ENCODE measurements at places on chromosomes 3 and 15. TPM values are rescaled to one million over a fixed set of nuclear protein-coding genes. Genes with fewer than 3 reads are reported as not detected.

Gene SNX33
- 13.6 TPM for polyA plus RNA-seq

Gene FGF7
- polyA plus RNA-seq, result 21.0 TPM

Gene SPESP1
- 1.5 TPM for polyA plus RNA-seq

Gene PARP3
- polyA plus RNA-seq, result 17.3 TPM

Gene QTRT2
- polyA plus RNA-seq, result 5.3 TPM

Gene CPNE9
- polyA plus RNA-seq, result 0.11 TPM

Gene BSN
- polyA plus RNA-seq, result 0.26 TPM

- H3K36me3 ChIP-seq, result no peaks in the 10 kb centered on the region
- H3K27me3 ChIP-seq, result no peaks in the 10 kb centered on the region
- H3K4me3 ChIP-seq, result no peak overlapping the region
- no peak for DNase-seq
Observed at GRCh38 chr15:99446565-99447496, 119.0 kb upstream of the MEF2A start.

GRCh38 chr3:134094491-134094890 is 64.8 kb upstream of the SLCO2A1 start:
- H3K4me3 ChIP-seq, result no peak overlapping the region
- no peaks in the 10 kb centered on the region for H3K36me3 ChIP-seq
- peaks cover 5% of the 10 kb centered on the region for H3K4me1 ChIP-seq
- no peak for DNase-seq
- no peaks in the 10 kb centered on the region for H3K27me3 ChIP-seq
- H3K27ac ChIP-seq, result no peak overlapping the region

DNA sequence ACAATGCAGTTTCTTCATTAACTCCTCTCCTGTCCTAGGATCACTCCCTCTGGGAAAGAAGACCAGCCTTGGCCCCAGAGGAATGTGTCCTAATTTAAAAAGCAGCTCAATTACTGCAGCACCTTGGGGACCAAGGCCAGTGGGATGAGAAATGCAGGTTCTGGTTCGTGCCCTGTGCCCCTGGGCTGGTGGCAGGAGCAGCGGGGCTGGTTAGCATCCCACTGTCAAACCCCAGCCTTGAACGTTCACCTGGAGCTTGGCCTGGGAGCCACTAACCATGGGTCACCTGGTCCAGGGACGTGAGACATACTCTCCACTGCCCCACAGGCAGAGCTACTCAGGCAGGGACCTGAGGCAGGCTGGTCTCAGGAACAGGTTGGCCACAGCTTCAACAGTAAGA is 8.4 kb upstream of the RTP3 start:
- H3K4me3 ChIP-seq, result no peak overlapping the region
- no peaks in the 10 kb centered on the region for H3K4me1 ChIP-seq
- DNase-seq, result no peak
- no peaks in the 10 kb centered on the region for H3K36me3 ChIP-seq
- no peak overlapping the region for H3K27ac ChIP-seq
- peaks cover 3% of the 10 kb centered on the region for H3K27me3 ChIP-seq

GRCh38 chr3:15051531-15051930 is 13.6 kb downstream of the MRPS25 start:
- no peak overlapping the region for H3K4me3 ChIP-seq
- H3K36me3 ChIP-seq, result peaks cover 41% of the 10 kb centered on the region
- peak; percentile 17 for DNase-seq
- H3K27ac ChIP-seq, result no peak overlapping the region

DNA sequence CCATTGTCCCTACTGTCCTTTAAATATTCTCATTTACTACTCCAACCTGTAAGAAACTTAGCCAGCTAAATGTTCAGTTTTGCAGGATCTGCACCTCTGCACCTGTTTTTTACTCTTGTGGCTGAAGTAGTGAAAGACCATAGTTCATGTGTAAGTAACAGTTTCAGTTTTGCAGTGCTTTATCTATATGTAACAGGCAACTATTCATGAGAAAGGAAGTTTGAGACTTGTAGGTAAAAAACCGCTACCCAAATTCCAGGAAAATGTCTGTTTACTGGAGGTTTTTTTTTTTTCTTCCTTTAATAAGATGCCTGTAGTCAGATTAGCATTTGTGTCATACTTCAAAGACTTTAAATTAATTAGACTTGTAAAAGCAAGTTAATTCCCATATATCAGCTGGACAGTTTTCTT is 25.4 kb upstream of the MBNL1 start:
- H3K27ac ChIP-seq, result no peak overlapping the region
- no peaks in the 10 kb centered on the region for H3K36me3 ChIP-seq
- no peaks in the 10 kb centered on the region for H3K27me3 ChIP-seq
- DNase-seq, result no peak

DNA sequence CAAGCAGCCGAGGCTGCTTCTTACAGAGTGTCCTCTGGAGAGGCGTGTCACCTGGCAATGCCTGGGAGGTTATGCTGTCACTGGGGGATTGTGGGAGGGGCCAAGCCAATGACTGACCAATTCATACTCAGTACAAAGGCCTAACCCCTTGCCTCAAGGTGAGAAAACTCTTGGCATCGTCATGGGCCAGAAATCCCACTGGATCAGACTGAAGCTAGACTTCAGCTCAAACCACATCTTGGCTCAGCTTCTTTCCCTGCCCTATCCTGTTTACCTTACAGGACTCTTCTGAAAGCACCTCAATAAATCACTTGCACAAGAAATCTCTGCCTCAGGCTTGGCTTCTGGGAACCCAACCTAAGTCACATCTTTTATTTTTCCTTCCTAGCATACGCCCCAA is 9.5 kb downstream of the ANAPC13 start:
- peaks cover 34% of the 10 kb centered on the region for H3K36me3 ChIP-seq
- H3K4me3 ChIP-seq, result no peak overlapping the region
- peaks cover 2% of the 10 kb centered on the region for H3K4me1 ChIP-seq

GRCh38 chr15:36856339-36856973 is 243.9 kb downstream of the MEIS2 start:
- no peak overlapping the region for H3K27ac ChIP-seq
- no peak for DNase-seq
- H3K27me3 ChIP-seq, result no peaks in the 10 kb centered on the region
- H3K4me1 ChIP-seq, result no peaks in the 10 kb centered on the region
- no peaks in the 10 kb centered on the region for H3K36me3 ChIP-seq
- H3K4me3 ChIP-seq, result no peak overlapping the region

DNA sequence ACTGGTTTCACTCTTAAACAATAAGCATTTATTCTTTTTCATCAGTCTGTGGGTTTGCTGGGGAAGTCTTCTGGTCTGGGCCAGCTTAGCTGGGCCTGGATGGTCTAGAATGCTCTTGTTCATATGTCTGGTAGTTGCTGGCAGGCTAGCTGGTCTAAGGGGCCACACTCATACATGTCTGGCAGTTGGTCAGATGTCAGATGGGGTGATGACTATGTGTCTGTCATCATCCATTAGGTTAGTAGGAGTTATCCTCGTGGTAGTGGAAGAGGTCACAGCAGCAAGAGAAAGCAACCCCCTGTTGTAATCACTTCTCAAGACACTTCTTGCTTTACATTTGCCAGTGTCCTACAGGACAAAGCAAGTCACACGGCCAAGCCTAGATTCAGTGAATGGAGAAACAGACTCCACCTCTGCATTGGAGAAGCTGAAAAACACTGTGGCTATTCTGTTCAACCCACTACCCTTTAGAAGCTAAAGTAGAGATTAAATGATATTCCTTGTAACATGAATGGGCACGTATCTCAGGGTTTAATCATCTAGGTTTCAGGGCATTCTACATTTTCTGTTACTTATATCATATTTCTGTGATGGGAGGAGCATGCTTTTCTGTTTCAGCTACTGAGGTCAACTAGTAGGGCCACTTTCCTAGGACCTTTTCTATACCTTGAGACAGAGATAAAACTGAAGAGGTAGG is 5.5 kb upstream of the ARID3B start:
- H3K4me3 ChIP-seq, result no peak overlapping the region
- H3K36me3 ChIP-seq, result no peaks in the 10 kb centered on the region
- no peaks in the 10 kb centered on the region for H3K27me3 ChIP-seq
- H3K4me1 ChIP-seq, result peaks cover 5% of the 10 kb centered on the region
- H3K27ac ChIP-seq, result no peak overlapping the region

DNA sequence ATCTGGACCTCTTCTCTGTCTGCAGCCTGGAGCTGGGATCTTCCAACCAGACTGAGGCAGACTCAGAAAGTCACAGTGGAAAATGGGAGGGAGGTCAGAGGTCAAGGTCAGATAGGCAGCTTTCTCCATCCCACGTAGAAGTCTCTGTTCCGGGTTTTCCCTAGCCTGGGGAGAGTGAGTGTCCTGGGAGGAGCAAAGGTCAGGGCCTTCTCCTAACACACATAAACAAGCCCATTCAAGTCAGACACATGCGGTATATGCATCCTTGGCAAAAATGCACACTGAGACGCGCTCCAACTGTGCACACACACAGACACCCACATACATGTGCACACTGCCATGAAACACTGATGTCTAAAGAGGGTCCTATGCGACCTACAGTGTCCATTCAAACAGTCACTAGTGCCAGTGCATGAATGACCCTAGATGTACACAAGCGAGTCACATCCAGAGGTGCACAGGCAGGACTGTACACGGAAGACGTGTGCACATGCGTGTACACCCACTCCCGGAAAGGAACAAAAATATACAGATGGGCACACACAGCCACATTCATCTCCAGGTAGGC is 681 bp downstream of the TWF2 start:
- H3K27me3 ChIP-seq, result no peaks in the 10 kb centered on the region
- H3K27ac ChIP-seq, result peak overlapping the region; percentile 74
- H3K4me1 ChIP-seq, result peaks cover 27% of the 10 kb centered on the region
- peaks cover 2% of the 10 kb centered on the region for H3K36me3 ChIP-seq
- peak overlapping the region; percentile 93 for H3K4me3 ChIP-seq
- DNase-seq, result no peak

DNA sequence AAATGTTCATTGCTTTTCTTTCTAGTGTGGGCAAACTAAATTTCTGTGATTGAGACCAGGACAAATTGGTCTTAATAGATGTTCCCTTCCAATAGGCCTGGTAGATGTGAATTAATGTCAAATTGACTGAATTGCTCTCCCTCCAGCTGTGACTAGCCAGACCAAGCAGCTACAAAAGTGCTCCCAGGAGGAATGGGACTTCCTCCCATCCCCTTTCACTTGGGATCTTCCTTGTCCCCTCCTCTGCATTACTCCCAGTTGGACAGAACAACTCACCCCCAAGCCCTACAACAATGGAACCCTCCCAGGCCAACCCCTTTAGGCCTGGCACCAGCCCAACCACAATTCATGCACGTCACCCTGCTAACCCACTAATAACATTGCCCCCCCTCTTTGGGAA is 19.6 kb upstream of the ZKSCAN7 start:
- no peak overlapping the region for H3K27ac ChIP-seq
- H3K4me3 ChIP-seq, result no peak overlapping the region
- no peaks in the 10 kb centered on the region for H3K4me1 ChIP-seq
- DNase-seq, result no peak
- H3K36me3 ChIP-seq, result no peaks in the 10 kb centered on the region

- no peaks in the 10 kb centered on the region for H3K27me3 ChIP-seq
- no peak overlapping the region for H3K4me3 ChIP-seq
- DNase-seq, result peak; percentile 84
- H3K4me1 ChIP-seq, result peaks cover 3% of the 10 kb centered on the region
- H3K36me3 ChIP-seq, result no peaks in the 10 kb centered on the region
Observed at GRCh38 chr3:140186421-140186920, 251.5 kb downstream of the CLSTN2 start.

DNA sequence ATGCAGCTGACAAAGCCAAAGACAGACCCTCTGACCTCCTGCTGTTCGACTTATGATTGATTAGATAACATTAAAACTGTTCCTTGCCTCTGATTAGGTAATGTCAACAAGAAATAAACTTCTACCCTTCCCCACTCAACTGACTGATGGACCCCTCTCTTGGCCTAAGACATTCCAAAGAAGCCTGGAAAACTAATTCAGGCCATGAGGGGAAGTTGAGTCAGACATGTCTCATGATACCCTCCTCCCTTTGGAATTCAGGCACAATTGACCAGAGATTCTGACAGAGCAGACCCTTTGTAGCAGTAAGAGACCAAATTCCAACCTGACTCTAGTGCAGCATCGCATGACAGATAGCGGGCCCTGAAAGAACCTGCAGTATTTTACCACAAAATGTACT is 354.5 kb downstream of the OCA2 start:
- H3K4me1 ChIP-seq, result no peaks in the 10 kb centered on the region
- no peaks in the 10 kb centered on the region for H3K27me3 ChIP-seq
- no peak for DNase-seq
- H3K4me3 ChIP-seq, result no peak overlapping the region
- H3K27ac ChIP-seq, result no peak overlapping the region
- H3K36me3 ChIP-seq, result no peaks in the 10 kb centered on the region

GRCh38 chr15:63763476-63764123 is 70.1 kb downstream of the HERC1 start:
- DNase-seq, result no peak
- no peaks in the 10 kb centered on the region for H3K27me3 ChIP-seq
- H3K4me1 ChIP-seq, result no peaks in the 10 kb centered on the region
- H3K36me3 ChIP-seq, result no peaks in the 10 kb centered on the region
- H3K4me3 ChIP-seq, result no peak overlapping the region
- H3K27ac ChIP-seq, result no peak overlapping the region

DNA sequence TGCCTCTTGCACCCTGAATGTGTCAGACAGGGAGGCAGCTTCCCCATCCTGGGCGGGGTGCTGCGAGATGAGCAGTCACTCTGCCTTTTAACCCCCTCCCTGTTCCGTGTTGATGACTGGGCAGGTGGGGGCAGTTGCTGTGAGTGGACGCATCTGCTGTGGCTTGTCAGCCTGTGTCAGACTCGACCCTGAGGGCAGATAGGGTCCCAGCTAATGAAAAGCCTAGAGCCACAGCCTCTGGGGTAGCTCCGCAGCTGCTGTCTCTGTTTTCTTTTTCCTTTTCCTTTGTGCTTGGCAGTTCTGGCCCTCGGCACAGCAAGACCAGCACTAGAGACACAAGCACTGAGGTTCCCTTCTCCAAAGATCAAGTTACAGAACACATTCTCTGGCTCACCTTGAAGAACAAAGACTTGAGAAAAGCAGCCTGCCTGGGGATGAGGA is 43.0 kb upstream of the GLCE start:
- DNase-seq, result no peak
- no peaks in the 10 kb centered on the region for H3K36me3 ChIP-seq
- no peaks in the 10 kb centered on the region for H3K27me3 ChIP-seq
- no peaks in the 10 kb centered on the region for H3K4me1 ChIP-seq
- no peak overlapping the region for H3K27ac ChIP-seq

GRCh38 chr15:90744759-90745402 is 27.7 kb downstream of the BLM start:
- DNase-seq, result no peak
- H3K4me1 ChIP-seq, result no peaks in the 10 kb centered on the region
- H3K4me3 ChIP-seq, result no peak overlapping the region
- H3K36me3 ChIP-seq, result no peaks in the 10 kb centered on the region
- no peaks in the 10 kb centered on the region for H3K27me3 ChIP-seq
- no peak overlapping the region for H3K27ac ChIP-seq

- no peak overlapping the region for H3K27ac ChIP-seq
- H3K27me3 ChIP-seq, result no peaks in the 10 kb centered on the region
- no peak overlapping the region for H3K4me3 ChIP-seq
- H3K36me3 ChIP-seq, result no peaks in the 10 kb centered on the region
Observed at GRCh38 chr3:149339931-149340309, 6.5 kb upstream of the TM4SF18 start.

DNA sequence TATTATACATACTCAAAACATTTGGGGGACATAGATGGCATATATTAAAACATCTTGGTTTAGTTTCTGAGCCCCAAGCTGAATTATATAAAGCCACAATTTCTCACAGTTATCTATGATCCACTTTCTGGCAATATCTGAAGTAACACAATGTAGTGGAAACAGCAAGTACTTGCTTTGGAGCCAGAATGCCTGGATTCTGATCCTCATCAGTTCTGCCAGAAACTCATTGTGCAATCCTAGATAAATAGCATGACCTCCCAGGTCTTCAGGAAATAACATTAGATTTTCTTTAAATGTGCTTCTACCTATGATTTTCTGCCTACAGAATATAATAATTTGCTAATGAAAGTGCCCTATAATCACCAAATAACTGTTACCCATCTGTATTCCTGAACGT is 544.9 kb downstream of the NAALADL2 start:
- H3K27me3 ChIP-seq, result no peaks in the 10 kb centered on the region
- peak; percentile 75 for DNase-seq
